ENCODE measurements at places on chromosomes 5 and 9.

- no peak for DNase-seq
These were observed 222.3 kb downstream of the CD180 start for GRCh38 chr5:66974256-66974655.

DNA sequence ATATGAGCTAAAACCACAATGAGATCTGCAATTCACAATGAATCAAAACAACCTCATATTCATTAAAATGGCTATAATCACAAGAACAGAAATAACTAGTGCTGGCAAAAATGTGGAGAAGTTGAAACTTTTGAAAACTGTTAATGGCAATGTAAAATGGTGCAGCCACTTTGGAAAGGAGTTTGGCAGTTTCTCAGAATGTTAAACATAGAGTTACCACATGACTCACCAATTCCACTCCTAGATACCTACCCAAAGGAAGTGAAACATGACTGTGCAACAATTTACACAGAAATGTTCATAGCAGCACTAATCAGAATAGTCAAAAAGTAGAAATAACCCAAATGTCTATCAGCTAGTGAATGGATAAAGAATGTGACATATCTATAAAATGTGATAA lies 862.2 kb downstream of the DTWD2 start:
- DNase-seq: no peak

GRCh38 chr9:100352201-100352726 lies 478 bp downstream of the TEX10 start:
- peak; percentile 55 for DNase-seq

DNA sequence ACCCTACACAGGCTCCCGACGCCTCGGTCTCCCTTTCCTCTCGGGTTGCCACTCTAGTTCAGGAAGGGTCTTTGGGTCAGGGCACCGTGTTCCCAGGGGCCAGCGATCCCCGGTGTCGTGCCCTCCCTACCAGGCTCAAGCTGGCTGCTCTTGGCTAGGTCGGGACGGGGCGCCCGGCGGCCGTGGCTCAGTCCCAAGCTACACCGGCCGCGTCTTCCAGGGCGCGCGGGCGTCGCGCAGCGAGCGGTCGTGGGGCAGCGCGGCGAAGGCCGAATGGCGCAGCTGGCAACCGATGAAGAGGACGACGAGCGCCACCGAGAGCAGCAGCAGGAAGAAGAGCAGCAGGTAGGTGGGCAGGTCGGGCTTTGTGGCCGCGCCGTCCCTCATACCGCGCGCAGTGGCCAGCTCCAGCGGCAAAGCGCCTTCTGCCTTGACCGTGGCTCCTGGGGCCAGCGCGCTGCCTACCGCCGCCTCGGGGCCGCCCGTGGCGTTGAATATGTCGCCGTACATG lies 892 bp downstream of the SMIM32 start:
- DNase-seq: no peak

DNA sequence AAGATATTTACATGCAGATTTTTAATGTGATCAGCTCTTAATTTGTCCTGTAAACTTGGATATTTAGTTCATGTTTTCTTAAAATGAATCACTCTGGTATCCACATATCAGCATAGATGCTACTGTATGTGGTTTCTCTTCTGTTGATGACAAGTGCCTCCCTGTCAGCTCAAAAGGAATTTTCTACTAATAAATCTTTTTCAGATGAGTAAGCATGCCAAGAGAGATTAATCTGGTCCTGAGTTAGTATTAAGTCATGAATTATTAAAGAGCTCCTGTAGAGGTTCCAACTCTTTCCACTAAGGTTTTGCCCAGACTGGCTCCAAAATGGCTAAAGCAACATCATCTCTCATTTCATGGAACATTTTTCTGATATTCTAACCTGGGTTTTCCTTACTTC lies 129.2 kb downstream of the GOLPH3 start:
- DNase-seq: no peak
